ENCODE measurements at places on chromosomes 4 and X. TPM values are rescaled to one million over a fixed set of nuclear protein-coding genes. Genes with fewer than 3 reads are reported as not detected.

Gene PGAM4
- not detected for total RNA-seq

DNA sequence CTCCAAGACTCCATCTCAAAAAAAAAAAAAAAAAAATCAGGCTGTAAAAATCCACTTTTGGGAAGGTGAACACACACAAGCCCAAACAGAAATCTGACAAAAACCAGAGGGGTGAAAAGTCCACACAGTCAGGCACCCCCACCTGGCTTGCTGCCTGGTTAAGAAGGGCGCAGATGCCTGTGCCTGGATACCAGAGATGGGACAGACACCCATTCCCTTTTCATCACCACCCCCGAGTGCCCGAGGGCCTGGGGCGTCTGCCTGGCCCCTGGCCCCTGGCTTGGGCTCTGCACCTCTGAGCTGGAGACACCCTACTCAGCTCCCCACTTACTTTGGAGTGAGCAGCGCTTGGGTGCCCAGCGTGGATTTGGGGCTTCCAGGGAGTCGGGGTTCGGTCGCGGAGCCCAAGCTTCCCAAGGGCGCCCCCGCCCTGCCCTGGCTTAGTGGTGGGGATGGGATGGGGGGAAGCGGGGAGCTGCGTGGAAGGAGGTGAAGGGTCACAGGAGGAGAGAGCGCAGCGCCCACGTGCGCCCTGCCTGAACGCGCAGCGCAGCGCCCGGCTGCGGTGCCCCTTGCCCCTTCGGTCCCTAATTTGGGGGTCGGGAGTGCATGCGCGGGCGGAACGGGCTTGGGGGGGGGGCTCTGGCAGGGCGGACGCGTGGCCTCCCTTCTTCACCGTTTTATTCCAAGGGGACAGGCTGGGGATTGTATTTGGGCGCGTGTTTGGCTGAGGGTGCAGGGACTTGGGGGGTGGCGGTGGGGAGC is 11.3 kb downstream of the SHOX start:
- peak; percentile 36 for DNase-seq

Gene ABCG2
- total RNA-seq, result 2.6 TPM

Gene DDX53
- not detected for total RNA-seq

DNA sequence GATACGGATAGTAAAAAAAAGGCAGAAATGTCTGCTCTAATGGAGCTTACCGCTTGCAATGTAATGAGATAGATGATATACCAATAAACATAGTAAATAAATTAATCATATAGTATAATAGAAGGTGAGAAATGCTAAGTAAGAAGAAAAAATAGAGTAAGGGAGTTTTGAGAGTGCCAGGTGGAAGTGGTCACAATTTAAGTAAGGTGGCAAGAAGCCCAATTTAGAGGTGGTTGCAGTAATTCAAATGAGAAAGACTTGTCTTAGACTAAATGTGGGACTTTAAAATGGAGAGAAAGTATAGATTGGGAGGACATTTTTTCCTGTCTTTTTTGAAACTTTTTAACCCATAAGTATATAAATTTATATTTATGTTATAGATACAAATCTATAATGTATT is 26.0 kb downstream of the TBC1D19 start:
- no peak for DNase-seq

DNA sequence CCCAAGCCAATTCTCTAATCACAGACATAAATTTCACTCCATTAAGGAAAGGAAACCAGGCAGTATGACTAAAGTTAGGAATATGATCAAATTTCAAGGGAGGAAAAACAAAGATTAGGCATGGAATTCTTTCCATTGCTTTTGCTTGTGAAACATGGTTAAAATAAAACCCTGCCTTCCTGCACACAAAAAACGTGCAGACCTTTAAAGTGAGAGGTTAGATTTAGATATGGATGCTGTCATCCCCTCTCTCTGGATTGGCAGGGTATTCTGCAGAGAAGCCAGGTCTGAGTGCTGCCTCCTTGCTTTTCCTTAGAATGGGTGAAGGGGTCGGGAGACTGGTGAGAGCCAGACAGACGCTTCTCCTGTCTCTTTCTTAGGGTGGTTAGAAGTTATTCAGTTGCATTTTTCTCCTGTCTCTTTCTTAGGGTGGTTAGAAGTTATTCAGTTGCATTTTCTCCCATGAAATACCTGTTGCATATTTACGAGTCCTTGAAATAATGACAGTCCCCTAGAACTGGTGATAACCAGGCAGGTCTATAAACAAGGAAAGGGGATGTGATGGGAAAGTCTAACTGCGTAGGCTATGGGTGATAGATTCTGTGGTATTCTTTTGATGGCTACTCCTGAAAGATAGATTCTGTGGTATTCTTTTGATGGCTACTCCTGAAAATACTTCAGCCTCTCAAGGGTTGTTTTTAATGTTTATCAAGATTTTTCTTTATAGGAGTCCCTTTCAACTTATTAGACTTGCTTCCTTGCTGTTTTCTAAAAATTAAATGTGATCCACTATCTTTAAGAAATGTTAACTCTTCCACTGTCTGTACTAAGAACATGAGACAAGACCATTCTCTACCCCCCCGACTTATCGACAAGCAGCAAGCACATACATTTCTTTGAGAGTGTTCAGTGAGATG is 163.6 kb downstream of the SPRY1 start:
- no peak for DNase-seq

Measured in breast epithelium (tissue), 4 donors.